Hypothalamus (tissue), 51 donors: ENCODE measurements at places on chromosomes 6 and 20.

- DNase-seq: no peak
These were observed 45.4 kb upstream of the PLCG1 start for GRCh38 chr20:41091927-41092326.

DNA sequence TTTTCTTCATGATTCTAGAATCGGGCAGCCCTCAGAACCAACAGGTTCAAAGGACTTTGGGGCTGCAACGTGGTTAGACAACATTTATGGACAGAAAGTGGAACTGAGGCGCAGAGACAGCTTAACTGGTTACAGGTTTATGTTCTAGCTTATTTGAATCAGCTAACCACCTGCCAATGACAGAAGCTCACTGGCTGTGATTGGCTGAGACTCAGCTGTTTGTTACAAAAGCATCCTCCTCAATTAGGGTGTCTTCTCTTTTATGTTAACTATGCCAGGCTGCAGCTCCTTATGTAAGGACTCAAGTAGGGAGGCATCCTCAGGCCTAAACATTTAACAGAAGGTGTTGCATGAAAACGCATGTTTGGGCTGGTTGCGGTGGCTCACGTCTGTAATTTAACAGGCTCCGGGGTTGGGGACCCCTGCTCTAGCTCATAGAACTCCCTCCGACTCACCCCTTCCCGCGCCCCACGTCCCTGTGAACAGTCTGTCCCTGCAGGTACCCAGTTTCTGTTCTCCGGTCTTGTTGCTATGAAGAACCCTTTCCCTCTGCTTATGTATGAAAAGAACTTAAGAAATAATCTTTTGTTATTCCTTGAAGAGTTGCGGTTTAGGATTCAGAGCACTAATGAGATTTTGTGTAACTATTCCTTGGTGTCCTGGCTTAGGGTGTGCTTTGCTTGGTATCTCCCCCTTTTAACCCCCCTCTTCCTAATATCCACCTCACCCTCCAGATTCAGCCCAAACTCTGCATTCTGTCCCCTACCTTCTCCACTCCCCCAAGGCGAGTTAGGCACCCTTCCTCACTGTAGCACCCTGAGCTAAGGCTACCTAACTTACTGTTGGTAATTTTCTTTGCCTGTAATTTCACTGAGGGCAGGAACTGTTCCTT lies 1.2 kb upstream of the TMEM181 start:
- no peak for DNase-seq

DNA sequence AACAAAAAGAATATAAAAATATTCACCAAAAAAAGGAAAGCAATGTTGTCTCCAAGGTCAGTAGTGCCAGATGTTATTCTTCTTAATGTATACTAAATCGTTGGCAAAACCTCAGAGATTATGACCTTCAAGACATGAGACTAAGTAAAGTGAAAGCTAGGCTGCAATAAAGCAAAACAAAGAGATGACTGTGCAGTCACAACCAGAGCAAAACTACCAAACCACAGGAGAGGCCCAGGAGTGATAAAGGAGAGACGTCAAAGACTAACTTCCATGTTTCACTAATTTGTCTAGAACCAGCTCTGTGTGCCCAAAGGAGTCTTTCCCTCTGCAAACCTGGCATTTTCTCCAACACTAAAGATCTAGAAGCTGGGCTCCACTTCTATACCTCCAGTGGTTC lies 155.9 kb upstream of the POU3F2 start:
- DNase-seq: no peak

DNA sequence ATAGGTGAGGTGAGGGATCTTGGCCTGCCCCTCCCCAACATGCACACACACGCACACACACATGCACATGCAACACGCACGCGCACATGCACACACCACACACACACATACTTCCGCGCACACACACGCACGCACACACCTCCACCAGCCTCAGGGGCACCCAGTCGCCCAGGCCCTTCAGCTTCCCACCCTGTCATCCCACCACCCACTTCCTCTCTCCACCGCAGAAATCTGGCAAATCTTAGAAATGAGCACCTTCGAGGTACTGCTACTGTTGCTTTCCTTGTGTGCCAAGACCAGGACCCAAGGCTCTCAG lies 1.2 kb downstream of the SPDEF start:
- DNase-seq: no peak

- no peak for DNase-seq
These were observed at the start of gene PXDC1 for GRCh38 chr6:3751077-3751729. TSS of gene PXDC1 (minus strand) at chr6:3751713. CDS start at chr6:3751531, 182 bp downstream.

DNA sequence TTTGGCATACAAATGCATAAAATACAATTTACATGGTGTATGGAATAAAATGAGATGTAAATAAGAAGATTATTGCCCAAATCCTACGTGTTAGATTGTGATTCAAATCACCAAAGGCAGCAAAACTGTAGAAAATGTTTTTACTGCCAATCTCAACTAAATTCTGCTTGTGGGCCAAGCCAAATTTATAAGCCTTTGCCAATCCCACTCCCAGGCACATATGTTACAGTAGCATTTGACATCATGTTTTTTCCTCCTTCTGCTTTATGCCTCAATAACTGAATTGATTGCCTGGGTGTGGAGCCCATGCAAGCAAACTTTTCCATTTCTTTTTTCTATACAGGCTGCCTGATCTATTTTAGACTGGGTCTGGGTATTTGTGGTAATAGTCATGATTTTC lies 36.3 kb upstream of the LRRC1 start:
- no peak for DNase-seq
